ENCODE measurements at places on chromosomes 1 and 21.

DNA sequence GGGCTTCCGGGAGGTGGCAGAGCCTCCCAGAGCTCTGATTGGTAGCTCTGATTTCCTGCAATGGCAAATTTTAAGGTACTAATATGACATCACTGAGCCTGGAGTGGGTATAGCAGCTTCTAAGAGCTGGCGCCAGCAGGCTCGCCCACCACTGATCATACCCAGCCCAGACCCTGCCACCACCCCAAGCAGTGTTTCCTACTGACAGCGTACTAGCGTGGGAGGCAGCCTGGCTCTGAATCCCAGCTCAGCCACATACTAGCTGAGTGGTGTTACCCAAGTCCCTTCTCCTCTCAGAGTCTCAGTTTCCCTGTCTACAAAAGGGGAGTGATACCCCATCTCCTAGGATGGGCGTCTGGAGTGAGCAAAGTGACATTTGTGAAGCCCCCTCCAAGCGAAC lies 13.0 kb upstream of the ALDH4A1 start:
- DNase-seq = no peak

- DNase-seq = no peak
These were observed 10.7 kb downstream of the THAP3 start for GRCh38 chr1:6635161-6635909.

- no peak for DNase-seq
These were observed 7.1 kb downstream of the MEX3A start for GRCh38 chr1:156075162-156075561.

GRCh38 chr1:181140891-181141290 lies 52.4 kb downstream of the IER5 start:
- no peak for DNase-seq

GRCh38 chr1:151290709-151291303 lies 8.7 kb downstream of the ZNF687 start:
- no peak for DNase-seq

DNA sequence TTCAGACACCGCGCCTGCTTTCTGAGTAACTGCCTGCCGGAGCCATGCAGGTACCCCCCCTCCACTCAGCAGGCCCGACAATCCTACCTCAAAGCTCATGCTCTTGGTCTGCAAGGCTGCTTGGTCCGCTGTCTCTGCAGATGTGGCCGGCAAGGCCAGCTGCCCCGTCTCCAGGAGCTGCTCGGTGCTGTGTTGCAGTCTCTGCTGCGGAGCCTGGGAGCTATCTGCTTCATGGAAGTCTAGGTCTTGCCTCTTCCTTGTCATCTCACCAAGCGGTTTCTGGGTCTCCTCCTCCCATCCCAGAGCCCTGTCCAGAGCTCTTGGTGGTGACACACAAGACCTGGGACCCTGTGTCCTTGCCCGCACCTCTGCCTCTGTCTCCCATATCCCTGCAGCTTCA lies 24.0 kb upstream of the GNPAT start:
- no peak for DNase-seq

GRCh38 chr1:16112596-16113555 lies 39.4 kb upstream of the FAM131C start:
- no peak for DNase-seq

- DNase-seq = no peak
These were observed 21.3 kb upstream of the BACH1 start for GRCh38 chr21:29277442-29277841.

DNA sequence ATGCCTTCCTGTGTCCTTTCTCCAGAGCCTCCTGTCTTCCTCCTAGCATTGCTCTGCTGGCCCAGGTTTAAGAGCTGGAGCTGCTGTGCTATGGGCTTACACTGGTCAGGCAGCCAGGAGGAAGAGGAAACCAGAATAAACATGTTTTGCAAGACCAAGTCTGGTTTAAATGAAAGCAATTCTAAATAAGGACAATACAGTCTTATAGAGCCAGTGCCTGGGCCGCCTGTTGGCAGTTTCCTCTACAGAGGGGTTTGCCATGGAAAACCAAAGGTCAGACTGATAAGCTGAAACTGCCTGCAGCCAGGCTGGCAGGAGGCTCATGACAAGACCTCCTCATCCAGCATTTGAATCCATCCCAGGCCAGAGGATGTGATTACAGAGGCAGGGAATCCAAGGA lies 92.9 kb upstream of the FGGY start:
- DNase-seq = no peak

GRCh38 chr1:198364471-198364870 lies 176.0 kb downstream of the ATP6V1G3 start:
- DNase-seq = no peak

DNA sequence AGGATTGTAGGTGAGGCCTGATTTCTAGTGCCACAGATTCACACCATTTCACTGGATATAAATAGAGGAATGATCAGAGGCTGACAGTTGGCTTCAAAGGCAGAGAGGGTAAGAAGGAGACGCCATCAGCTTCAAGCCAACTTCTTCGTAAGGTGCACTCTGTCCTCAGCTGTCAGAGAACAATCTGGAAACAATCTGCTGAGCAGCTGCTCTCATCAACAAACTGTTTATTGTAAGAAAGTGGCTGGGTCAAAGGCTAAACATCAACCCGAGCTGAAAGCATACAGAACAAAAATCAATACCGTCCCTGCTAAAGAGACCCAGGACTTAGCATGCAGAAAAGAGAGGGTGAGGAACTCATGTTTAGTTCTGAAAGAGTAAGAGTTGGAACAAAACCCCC lies 48.2 kb downstream of the HLCS start:
- DNase-seq = no peak

- DNase-seq = no peak
These were observed 262.4 kb downstream of the OMA1 start for GRCh38 chr1:58284225-58284510.

DNA sequence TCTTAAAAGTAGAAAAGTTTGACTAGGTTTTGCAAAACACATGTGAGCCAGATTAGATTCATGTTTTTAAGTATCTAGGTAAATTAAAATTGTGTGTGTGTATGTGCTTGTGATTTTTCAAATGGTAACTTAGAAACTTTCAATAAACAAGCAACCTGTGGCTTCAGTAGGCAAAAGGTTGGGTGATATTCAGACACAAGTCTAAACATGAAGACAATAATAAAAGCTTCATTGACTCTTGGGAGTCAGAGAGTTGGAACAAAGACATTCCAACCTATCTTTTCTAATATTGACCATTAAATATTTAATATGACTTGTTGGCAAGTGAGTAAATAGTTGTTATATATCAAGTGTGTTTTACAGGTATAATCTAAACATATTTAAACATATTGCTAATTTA lies 1049.6 kb upstream of the ADGRL4 start:
- no peak for DNase-seq

DNA sequence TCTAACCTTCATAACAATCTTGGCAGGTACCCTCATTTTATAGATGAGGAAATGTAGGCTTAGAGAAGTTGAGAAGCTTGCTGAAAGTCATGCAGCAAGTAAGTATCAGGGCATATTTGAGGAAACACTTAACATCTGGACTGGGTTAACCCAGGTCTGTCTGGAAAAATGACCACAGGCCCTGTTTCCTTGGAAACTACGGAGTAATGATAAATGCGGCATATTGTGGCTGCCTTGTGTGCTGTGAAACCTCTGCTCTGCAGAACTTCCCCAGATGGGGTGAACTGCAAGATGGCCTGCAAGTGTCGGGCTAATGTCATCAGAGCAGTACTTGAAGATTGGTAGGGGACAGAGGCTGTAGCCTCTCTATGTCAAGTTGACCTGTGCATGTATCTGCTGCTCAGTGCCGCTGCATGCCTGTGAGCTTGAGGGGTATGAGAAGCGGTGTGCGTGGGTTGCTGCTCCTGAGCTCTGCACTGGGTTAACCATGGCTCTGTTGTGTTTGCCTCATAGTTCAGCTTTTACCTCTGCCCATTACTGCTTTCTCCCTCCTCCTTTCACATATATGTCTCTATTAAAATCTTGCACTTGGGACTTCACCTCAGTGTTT lies 83.1 kb downstream of the WDR3 start:
- DNase-seq = no peak

DNA sequence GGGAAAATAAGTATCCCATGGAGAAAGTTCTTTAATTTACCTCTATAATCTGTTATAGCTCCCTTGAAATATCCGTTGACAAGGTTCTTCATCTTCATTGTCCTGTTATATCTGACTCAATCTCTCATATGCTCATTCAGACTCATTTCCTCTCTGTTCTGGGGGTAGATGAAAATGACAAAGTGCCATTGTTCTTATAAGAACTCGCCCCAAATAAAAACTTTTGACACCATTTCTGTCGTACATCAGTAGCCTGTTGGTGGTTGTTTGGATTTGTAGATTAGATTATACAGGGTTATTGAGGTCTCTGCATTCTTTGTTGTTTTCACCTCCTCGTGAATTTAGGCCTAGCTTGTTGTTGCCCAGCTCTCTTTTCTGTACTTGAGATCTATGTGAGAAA lies 55.2 kb upstream of the IPO9 start:
- no peak for DNase-seq

- DNase-seq = no peak
These were observed 94.4 kb downstream of the DDX20 start for GRCh38 chr1:111850109-111850508.

- DNase-seq = no peak
These were observed 522.5 kb downstream of the SMYD3 start for GRCh38 chr1:245984390-245985155.

GRCh38 chr1:46480959-46481646 lies 8.5 kb upstream of the DMBX1 start:
- no peak for DNase-seq

GRCh38 chr1:108064255-108064654 lies 99.3 kb upstream of the VAV3 start:
- DNase-seq = no peak

GRCh38 chr1:44266400-44267344 lies 53.4 kb downstream of the DMAP1 start:
- no peak for DNase-seq

Data from activated CD4-positive, alpha-beta memory T cell treated with anti-CD3 and anti-CD28 coated beads, Interleukin-2, amount 10 ng/mL, durations not matched to agents 7 days and 5 days (primary cell).